ENCODE measurements at places on chromosomes 1 and 21.

DNA sequence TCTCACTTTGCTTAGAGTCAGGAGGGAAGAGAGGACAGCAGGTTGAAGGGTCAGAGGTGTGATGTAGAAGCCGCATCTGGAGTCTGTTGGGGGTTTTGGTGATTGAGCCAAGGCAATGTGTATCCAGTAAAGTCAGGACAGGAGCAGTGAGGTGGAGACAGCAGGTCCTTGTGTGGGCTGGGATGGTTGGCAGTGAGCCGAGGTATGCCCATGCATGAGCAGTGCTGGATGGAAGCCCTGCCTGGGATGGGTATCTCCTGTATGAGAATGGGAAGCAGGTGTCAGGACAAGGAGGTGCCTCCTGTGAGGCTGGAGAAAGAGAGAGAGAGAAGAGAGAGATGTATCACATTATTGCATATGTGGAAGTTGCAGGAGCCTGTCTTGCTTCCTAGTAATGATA lies 90.0 kb downstream of the OBSCN start:
- DNase-seq: no peak

- DNase-seq: no peak
Measured at GRCh38 chr1:1929639-1930545, 10.8 kb upstream of the TMEM52 start.

DNA sequence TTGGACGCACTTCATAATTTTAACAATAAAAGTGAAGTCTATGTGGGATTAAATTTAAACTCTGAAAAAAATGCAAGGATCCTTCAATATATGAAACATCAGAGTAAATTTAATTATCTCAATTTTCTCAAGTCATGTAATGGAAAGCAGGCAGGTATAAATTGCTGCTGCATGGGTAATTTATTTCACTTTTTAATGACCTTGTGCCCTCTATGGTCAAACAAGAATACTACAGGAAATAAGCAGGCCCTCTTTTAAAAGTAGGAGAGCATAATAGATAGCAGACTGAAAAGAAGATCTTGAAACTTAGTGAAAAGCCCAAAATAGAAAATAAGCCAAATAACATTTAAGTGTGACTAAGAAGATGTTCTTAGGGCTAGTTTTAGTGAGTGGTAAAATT lies 22.9 kb downstream of the BCAS2 start:
- no peak for DNase-seq

- no peak for DNase-seq
Measured at GRCh38 chr1:39901464-39901713, 328 bp downstream of the MYCL start.

GRCh38 chr1:164664127-164664526 lies 105.1 kb downstream of the PBX1 start:
- no peak for DNase-seq

All from H1 (cell line).